Adrenal gland (tissue), 19 donors: ENCODE measurements at places on chromosomes 6 and 20. TPM values are rescaled to one million over a fixed set of nuclear protein-coding genes. Genes with fewer than 3 reads are reported as not detected.

The FOXC1 gene
- 3.0 TPM for total RNA-seq

The TSHZ2 gene
- 20.5 TPM for total RNA-seq

The PPP1R16B gene
- total RNA-seq = 13.1 TPM

The DNAH8 gene
- total RNA-seq = not detected

- H3K36me3 ChIP-seq = no peaks in the 10 kb centered on the region
- H3K4me1 ChIP-seq = no peaks in the 10 kb centered on the region
- H3K27ac ChIP-seq = no peak overlapping the region
- H3K4me3 ChIP-seq = no peak overlapping the region
- no peaks in the 10 kb centered on the region for H3K27me3 ChIP-seq
- DNase-seq = no peak
Observed at GRCh38 chr20:53494753-53495152, 98.9 kb downstream of the ZNF217 start.

- H3K4me3 ChIP-seq = no peak overlapping the region
- H3K36me3 ChIP-seq = no peaks in the 10 kb centered on the region
- peaks cover 5% of the 10 kb centered on the region for H3K4me1 ChIP-seq
- DNase-seq = no peak
- H3K27me3 ChIP-seq = peaks cover 7% of the 10 kb centered on the region
Observed at GRCh38 chr6:109183109-109183650, 87.9 kb downstream of the CEP57L1 start.

- no peak for DNase-seq
- no peaks in the 10 kb centered on the region for H3K36me3 ChIP-seq
- H3K4me3 ChIP-seq = no peak overlapping the region
- H3K4me1 ChIP-seq = no peaks in the 10 kb centered on the region
Observed at GRCh38 chr6:21295506-21296240, 297.9 kb upstream of the SOX4 start.

DNA sequence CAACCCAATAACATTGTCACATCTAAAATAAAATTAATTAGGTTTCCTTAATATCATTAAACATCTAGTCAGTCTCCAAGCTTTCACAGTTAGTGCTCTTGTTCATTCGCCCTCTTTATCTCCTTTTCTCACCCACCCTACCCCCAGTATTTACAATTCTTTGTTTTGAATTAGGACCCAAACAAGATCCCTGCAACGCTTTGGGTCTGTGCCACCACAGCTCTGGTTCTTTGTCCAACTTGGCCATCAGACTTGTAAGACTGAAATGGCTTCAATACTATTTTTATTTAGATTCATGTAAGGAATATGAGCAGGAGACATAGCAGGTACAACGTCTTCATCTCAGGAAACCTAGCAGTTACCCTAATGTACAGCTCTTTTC is 276.5 kb downstream of the CDKAL1 start:
- peaks cover 8% of the 10 kb centered on the region for H3K4me1 ChIP-seq
- H3K27ac ChIP-seq = no peak overlapping the region
- DNase-seq = no peak
- no peak overlapping the region for H3K4me3 ChIP-seq
- H3K27me3 ChIP-seq = no peaks in the 10 kb centered on the region
- H3K36me3 ChIP-seq = no peaks in the 10 kb centered on the region

DNA sequence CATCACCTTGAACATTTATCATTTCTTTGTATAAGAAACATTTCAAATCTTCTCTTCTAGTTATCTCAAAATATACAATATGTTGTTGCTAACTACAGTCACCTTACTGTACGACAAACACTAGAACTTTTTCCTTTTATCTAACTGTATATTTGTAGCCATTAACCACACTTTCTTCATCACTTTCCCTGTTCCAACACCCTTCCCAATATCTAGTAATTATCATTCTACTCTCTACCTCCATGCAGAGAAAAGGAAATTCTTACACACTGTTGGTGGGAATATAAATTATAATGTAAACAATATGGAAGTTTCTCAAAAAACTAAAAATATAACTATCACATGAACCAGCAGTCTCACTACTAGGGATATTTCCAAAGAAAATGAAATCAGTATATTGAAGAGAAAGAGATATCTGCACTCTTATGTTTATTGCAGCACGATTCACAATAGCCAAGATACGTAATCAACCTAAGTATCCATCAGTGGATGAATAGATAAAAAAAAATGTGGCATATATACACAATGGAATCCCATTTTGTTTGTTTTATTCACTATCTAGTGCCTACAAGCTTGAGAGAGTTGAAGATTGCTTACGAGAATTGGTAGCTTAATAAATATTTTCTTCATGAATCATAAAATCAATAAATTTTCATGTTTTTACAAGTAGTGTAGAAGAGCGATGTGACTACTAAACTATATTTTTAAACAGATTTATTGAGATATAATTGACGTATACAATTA is 2.4 kb downstream of the RHAG start:
- no peaks in the 10 kb centered on the region for H3K4me1 ChIP-seq
- H3K36me3 ChIP-seq = no peaks in the 10 kb centered on the region
- no peaks in the 10 kb centered on the region for H3K27me3 ChIP-seq
- no peak overlapping the region for H3K27ac ChIP-seq
- no peak overlapping the region for H3K4me3 ChIP-seq

DNA sequence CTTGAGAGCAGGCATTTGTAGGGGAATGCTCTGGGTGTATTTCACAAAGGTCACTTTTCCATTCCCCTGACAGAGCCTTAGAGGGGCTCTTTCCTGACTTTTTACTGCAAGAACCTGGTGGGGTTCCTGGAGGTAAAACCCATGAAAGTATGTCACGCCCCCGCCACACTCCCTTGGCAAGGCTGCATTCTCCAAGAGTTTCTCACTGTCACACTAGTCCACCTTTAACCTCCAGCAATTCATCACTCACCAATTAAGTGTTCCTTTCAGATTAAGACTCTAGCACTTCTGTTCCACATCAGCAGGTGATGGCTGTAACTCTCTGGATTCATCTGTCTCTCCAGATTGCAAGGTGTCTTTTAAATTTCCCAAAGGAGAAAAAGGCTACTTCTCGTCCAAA is 32.7 kb upstream of the NKX2-4 start:
- no peak for DNase-seq
- H3K27me3 ChIP-seq = peaks cover 7% of the 10 kb centered on the region
- H3K4me1 ChIP-seq = no peaks in the 10 kb centered on the region
- H3K27ac ChIP-seq = no peak overlapping the region
- no peak overlapping the region for H3K4me3 ChIP-seq

DNA sequence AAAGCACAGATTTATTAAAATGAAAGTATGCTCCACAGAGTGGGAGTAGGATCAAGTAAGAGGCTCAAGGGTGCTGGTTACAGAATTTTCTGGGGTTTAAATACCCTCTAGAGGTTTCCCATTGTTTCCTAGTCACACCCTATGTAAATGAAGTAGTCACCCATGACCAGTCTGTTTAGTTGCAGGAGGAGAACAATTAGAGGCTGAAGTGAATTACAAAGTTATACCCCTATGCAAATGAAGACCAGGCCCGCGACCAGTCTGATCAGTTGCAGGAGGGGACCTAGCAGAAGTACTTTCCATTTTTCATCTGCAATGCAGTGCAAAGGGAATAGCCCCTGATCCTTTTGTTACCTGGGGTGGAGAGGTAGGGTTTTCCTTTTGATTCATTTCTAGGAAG is 11.8 kb upstream of the FILIP1 start:
- DNase-seq = no peak
- H3K27ac ChIP-seq = no peak overlapping the region
- H3K36me3 ChIP-seq = no peaks in the 10 kb centered on the region
- H3K4me1 ChIP-seq = no peaks in the 10 kb centered on the region

GRCh38 chr6:34973547-34974248 is 84.6 kb downstream of the ANKS1A start:
- DNase-seq = no peak
- no peaks in the 10 kb centered on the region for H3K27me3 ChIP-seq
- no peak overlapping the region for H3K27ac ChIP-seq
- no peaks in the 10 kb centered on the region for H3K36me3 ChIP-seq
- H3K4me3 ChIP-seq = no peak overlapping the region
- H3K4me1 ChIP-seq = peaks cover 4% of the 10 kb centered on the region

DNA sequence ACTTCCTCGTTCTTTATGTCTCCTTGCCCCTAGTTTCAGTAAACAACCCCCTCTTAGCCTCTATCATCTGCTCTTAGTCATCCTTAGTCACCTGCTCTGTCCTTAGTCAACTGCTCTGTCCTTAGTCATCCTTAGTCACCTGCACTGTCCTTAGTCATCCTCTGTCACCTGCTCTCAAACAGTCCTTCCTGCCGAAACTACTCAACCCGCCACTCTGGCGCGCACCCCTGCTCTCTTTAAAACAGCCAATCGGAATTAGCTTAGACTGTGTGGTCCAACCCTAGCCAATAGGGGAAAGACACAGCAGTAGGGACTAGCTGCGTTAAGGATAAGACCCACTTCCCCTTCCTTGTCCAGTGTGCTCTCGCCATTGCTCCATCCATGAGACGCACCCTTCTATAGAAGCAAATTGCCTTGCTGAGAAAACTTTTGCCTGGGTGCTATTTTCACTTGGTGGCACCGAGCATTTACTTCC is 73.9 kb downstream of the BACH2 start:
- H3K4me1 ChIP-seq = peaks cover 20% of the 10 kb centered on the region
- no peak for DNase-seq
- no peak overlapping the region for H3K27ac ChIP-seq
- no peak overlapping the region for H3K4me3 ChIP-seq
- no peaks in the 10 kb centered on the region for H3K27me3 ChIP-seq

- DNase-seq = no peak
- H3K27ac ChIP-seq = no peak overlapping the region
- peaks cover 18% of the 10 kb centered on the region for H3K4me1 ChIP-seq
- H3K4me3 ChIP-seq = no peak overlapping the region
Observed at GRCh38 chr20:23260181-23260840, 90.3 kb upstream of the NXT1 start.

DNA sequence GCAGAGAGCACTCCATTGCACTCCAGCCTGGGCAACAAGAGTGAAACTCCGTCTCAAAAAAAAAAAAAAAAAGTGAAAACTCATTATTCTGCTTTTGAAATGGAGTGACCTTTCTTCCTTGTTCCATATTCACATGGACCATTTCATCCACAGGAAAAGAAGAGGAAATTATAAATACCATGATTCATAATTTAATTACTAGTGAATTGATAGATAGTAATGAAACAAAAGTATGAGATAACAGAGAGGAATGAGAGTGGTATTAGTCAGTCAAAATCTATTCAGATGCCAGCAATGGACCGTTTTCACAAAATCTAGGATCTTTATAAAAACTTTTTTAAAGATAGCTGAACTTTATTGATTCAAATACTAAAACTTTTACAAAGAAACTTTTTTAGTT is 443.1 kb upstream of the FLRT3 start:
- no peaks in the 10 kb centered on the region for H3K27me3 ChIP-seq
- no peaks in the 10 kb centered on the region for H3K4me1 ChIP-seq
- DNase-seq = no peak

DNA sequence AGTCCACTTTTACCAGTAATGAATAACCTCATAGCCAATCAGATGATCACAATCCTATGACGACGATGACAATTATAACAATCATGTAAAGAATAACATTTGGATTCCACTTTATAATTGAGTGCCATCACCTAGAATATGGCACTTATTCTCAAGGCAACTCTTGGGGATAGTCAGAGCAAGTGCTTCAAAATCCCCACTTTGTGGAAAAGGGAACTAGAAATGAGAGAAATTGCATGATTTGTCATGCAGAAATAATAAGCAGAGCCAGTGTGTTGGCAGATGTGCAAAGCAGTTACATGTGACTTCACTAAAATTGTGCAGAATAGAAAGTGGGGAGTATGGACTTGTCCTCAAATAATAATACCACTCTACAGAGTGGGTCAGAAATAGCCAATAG is 41.3 kb downstream of the FRK start:
- no peak overlapping the region for H3K27ac ChIP-seq
- DNase-seq = no peak
- no peaks in the 10 kb centered on the region for H3K27me3 ChIP-seq
- H3K4me1 ChIP-seq = no peaks in the 10 kb centered on the region
- H3K4me3 ChIP-seq = no peak overlapping the region
- H3K36me3 ChIP-seq = no peaks in the 10 kb centered on the region

GRCh38 chr6:25928562-25929324 is 1.7 kb downstream of the SLC17A2 start:
- no peaks in the 10 kb centered on the region for H3K36me3 ChIP-seq
- H3K27ac ChIP-seq = no peak overlapping the region
- no peaks in the 10 kb centered on the region for H3K27me3 ChIP-seq
- no peak for DNase-seq
- no peak overlapping the region for H3K4me3 ChIP-seq
